ENCODE measurements at places on chromosomes 11 and 22.

DNA sequence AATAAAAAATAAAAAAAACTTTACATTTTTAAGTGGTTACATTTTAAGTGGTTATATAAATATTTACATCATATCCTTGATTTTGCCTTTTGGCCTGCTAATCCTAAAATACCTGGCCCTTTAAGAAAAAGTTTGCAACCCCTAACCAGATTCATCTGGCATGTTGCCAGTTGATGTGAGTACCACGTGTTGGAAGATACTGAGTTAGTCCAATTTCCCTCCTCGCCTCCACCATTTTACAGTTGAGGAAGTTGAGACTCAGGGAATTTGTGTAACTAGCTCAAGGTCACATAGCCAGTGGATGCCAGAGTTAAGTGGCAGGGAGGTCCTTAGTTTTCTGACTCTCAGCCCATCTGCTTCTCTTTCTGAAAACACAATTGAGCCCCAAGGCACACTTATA is 5.1 kb downstream of the ELF5 start:
- DNase-seq, result no peak

GRCh38 chr11:118068206-118068944 is 8.5 kb upstream of the TMPRSS4 start:
- no peak for DNase-seq

DNA sequence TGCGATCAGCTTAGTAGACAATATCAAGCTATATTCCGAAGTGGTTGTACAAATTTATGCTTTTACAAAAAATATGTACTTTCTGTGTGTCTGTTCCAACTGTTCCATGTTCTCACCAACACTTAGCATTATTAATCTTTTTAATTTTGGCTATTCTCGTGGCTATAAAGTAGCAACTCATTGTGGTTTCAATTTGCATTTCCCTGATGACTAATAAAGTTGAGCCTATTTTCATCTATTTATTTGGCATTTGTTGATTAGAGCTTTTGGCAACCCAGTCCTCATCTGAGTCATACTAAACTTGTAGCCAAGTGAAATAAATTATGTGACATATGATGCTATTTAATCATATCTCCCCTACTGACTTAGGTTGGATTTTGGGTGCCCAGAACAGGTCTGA is 115.9 kb downstream of the FBXO7 start:
- DNase-seq, result no peak

DNA sequence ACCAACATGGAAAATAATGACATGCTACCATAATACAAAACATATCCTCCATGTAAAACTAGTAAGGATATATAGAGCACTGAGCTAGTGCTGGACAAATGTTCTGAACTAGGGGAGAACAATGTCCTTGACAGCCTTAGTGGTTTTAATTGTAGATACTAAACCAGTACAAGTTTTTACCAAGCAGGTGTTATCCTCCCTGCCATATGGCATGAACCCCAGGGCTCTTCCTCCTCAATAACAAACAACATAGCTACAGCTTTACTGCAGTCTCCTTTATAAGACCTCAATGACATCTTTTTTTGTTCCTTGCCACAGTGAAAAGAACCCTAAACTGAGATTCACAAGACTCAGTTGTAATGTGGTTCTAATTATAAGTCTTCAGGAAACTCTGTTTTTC is 70.2 kb upstream of the GDPD4 start:
- DNase-seq, result no peak

- DNase-seq, result peak; percentile 66
Measured at GRCh38 chr11:125941619-125942611, 3.9 kb upstream of the VSIG10L2 start.

- DNase-seq, result no peak
Measured at GRCh38 chr22:46148816-46149511, 1.4 kb upstream of the PPARA start.

DNA sequence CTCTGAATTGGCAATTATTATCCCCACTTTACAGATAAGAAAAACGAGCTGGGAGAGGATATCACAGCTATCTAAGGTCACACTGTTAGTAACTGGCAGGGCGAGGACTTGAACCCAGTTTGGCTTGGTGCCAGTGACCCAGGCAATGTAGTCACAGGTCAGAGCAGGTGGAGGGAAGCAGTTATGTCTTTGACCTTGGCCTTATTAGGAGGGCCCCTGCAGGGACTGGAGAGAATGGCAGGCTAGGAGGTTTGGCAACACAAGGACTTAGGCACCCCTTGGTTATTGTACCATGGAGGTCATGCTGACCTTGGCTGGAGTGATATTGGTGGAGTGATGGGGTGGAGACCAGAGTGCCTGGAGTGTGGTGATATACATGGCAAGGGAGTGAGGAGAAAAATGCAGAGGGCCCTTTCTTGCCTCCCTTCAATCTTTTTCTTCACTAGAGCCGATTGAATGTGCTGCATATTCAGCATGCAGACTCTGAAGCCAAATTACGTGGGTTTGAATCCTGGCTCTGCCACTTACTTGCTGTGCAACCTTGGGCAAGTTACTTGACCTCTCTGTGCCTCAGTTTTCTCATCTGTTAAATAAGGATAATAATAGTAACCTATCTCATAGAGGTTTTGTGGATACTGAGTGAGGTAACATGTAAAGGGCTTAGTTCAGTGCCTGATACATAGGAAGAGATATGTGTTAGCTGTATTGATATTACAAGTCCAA is 92.7 kb upstream of the TBCEL start:
- DNase-seq, result no peak

- DNase-seq, result no peak
Measured at GRCh38 chr22:22111267-22111751, 128.7 kb upstream of the TOP3B start.

DNA sequence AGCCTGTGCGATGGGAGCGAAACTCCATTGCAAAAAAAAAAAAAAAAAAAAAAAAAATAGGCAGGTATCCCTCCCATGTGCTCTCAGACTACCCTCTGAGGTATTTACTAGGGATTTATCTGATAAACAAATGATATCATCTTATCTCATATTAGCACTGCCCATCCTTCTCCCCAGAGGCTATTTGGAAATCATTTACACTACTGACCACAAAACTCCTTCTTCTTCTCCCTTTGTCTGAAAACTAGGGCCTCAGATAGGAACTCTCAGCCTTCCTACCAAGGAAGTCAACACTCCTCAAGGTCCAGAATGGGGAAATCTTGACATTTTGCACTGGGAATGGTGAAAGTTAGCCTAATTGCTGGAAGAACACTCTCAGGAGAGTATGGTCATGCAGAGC is 46.4 kb downstream of the LARGE2 start:
- no peak for DNase-seq

- no peak for DNase-seq
Measured at GRCh38 chr11:34654483-34655334, 33.8 kb downstream of the EHF start.

DNA sequence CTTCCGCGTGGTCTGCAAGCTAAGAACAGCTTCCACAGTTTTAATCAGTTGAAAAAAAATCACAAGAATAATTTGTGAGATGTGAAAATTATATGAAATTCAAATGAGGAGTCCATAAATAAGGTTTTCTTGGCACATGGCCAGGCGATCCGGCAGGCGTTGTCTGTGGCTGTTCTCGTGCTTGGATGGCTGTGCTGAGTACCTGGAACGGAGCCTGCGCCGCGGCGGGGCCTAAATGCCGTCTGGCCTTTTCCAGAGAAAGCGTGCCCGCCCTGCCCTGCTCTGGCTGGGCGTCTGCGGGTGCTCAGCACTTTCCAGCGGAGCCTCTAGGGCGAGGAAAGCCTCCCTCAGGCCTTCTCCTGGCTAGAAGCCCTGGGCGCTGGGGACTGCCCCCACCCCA is 41.8 kb downstream of the OSBPL5 start:
- DNase-seq, result no peak

- no peak for DNase-seq
Measured at GRCh38 chr11:66279092-66279734, 1.2 kb downstream of the CNIH2 start.

GRCh38 chr11:1623716-1624115 is 1.8 kb upstream of the KRTAP5-4 start:
- no peak for DNase-seq

- DNase-seq, result no peak
Measured at GRCh38 chr11:132358573-132358953, 988.1 kb downstream of the NTM start.

DNA sequence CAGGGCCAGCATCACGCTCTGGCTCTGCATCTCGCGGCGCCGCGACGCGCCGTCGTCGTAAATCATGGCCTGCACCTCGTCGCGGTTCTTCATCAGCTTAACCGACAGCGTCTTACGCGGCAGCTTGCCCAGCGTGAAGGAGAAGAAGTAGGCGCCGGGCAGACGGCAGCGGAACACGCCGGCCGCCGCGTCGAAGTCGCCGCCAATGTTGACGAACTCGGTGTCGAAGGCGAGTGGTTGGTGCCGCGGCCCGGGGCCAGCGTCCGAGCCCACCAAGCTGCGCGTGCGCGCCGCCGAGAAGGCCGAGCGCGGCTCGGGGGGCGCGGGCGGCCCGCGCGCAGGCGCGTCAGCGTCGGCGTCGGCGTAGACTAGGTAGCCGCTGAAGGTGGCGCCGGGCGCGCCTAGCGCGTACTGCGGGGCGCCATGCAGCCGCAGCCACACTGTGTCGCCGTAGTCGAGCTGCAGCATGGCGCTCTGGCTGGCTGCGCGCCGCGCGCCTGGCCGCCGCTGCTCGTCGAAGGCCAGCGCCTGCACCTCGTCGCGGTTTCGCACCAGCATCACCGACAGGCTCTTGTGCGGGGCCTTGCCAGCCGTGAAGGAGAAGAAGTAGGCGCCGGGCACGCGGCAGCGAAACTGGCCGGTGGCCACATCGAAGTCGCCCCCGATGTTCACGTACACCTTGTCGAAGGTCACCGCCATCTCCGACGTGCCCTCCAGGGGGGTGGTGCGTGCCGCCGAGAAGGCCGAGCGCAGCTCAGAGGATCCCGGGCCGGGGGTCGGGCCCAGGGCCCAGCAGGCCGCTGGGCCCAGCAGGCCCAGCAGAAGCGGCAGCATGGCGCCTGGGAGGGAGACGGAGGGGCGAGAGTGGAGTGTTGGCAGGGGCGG is 3.7 kb downstream of the FAM180B start:
- peak; percentile 88 for DNase-seq

- DNase-seq, result no peak
Measured at GRCh38 chr11:119450590-119451326, 27.8 kb upstream of the THY1 start.

DNA sequence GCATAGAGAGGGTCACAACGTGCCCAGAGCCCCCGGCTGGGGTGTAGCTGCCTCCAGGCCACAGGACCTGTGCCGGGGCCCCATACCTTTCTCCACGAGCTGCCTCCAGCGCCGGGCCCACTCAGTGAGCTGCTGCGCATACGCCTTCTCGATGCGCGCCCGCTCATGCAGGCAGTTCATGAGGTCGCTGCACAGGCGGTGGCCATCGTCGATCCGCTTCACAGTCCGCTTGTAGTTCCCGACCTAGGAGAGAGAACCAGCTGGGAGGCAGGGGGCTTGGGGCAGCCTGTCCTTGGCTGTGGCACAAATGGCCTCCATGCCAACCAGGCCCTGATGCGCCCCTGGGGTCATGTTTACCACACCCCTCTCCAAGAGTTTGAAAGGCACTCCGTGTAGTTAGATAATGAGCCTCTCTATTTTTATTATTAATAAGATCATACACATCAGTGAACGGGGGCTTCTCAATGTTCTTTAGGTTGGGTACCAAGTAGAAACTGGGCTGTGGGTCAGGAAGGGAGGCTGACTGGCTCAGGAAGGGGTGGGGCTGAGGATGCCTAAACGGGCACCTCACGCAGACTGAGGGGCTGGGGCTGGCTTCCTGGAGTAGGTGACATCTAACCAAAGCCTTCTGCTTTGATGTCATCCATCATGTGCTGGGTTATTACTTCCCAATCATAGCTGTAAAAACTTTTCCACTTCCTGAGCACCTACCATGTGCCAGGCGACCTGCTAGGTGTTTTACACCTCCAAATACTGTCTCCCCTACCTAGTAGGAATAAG is 36.5 kb upstream of the ARFGAP3 start:
- DNase-seq, result peak; percentile 60

DNA sequence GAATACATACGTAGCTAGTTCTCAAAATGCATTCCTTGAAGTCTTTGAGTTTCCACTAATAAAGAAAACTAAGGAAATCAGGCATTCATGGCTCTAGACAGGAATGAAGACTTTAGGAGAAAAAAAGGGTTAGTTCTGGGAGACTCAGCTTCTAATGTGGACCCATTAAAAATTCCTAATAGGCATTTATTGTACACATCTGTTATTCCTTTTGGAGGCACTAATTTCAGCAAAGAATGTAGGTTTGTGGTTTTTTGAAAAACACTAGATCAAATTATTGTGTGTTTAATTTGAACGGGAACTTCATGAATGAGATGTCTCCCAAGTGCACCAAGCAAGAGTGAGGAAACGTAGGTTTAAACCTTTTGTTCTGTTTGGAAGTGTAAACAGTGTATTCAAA is 42.7 kb downstream of the PARVA start:
- no peak for DNase-seq

DNA sequence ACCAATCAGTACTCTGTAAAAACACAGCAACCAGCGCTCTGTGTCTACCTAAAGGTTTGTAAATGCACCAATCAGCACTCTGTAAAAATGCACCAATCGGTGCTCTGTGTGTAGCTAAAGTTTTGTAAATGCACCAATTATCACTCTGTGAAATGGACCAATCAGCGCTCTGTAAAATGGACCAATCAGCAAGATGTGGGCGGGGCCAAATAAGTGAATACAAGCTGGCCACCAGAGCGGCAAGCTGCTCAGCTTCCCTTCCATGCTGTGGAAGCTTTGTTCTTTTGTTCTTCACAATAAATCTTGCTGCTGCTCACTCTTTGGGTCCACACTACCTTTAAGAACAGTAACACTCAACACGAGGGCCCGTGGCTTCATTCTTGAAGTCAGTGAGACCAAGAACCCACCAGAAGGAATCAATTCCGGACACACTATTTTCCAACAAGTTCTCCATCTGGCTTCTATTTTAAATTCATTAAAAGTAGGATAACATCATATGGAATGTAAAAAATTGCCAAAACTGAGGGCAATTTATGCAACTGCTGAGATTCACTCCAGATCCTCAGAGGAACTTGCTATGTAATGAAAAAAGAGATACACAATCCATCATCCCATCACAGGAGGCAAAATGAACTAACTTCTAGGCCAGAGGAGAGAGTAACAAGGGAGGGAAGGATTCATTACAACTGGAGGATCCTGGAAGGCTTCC is 3.1 kb upstream of the PANX1 start:
- DNase-seq, result no peak

DNA sequence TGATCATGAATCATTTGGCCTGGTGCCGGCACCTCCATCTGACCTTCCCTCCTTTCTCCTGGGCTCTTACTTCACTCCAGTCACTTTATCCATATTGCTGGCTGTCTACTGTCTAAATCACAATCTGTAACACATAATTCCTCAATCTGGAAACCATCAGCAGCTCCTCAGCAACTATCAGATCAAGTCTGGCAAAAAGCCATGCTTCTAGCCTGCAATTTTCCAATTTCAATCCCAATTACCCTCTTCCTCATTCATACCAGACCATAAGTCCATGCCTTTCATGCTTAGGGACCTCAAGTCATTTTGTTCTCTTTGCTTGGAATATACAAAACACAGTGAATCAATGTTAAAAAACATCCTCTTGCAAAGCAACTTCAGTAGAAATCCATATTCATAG is 882.8 kb upstream of the ANO3 start:
- DNase-seq, result no peak

All from retina (tissue), 1 donor.